HCT116 (cell line): ENCODE measurements at places on chromosomes 4 and X. TPM values are rescaled to one million over a fixed set of nuclear protein-coding genes. Genes with fewer than 3 reads are reported as not detected.

- no peak for DNase-seq
These were observed 409.7 kb downstream of the GLUD2 start for GRCh38 chrX:121457096-121457495.

DNA sequence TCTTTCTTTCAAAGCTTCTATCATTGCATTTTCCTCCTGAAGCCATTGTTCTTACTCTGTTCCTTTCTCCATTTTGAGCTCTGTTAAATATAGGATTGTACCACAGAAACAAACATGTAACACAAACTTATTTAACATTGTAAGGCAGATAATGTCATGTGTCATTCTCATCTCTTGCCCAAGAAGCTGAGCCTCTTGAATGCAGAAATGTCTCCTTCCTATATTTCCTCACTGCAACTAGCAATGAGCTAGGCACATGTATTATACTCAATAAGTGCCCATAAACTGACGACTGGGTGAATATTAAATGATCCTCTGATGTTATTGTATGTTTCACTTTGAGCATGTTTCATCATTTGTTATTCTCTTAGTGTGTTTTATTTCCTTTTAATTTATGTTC is 56.7 kb upstream of the SLC7A11 start:
- DNase-seq = no peak

- no peak for DNase-seq
These were observed 714 bp downstream of the RTL3 start for GRCh38 chrX:78658414-78658813.

Gene HTN3
- total RNA-seq = not detected

DNA sequence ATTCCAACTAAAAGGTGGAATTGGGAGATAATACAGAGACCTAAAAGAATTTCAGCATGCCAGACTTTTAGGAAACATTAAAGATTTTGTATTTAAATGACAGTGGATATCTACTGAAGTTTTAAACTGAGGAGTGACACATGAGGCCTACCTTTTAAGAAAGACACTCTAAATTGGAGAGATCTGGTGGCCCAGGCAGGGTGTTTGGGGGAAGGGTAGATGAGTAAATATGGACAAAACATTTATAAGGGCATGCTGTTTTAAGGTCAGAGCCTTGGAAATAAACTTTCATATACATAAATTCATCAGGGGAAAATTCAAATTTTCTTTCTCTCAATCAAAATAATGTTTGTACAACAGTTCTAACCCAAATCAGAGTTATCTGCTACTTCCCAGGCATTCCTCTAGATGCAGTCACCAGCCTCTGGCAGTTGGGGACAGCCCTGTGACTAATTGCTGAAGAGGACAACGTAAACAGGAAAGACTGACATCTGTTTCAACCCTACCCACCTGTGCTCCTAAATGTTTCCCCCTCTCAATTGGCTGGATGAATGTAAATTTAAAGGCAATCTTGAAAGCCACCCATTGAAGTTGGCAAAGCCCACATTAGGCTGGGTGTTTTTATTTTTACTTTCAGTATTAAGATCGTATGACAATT is 1646.9 kb upstream of the ADGRL3 start:
- no peak for DNase-seq

GRCh38 chr4:19399001-19399400 is 852.7 kb upstream of the SLIT2 start:
- no peak for DNase-seq

Gene RASL11B
- 0.34 TPM for total RNA-seq

DNA sequence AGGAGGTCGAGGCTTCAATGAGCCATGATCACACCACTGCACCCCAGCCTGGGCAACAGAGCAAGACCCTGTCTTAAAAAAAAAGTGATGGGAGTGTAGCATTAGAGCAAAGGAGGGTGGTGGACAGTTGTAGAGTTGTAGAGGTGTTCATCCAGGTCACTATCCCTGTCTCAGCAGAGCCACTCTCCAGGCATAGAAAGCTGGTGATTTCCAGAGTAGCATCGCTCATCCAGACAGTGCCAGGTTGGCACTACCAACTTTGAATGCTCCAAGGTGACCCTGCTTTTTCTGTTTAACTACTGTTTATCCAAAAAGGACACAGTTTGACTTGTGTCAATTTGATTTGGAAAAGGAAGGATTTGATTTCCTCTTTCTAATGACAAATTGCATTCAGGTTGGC is 147.3 kb downstream of the USP46 start:
- no peak for DNase-seq

- peak; percentile 51 for DNase-seq
These were observed 82.1 kb downstream of the SLC39A8 start for GRCh38 chr4:102263024-102263787.

Gene FOXR2
- not detected for total RNA-seq

DNA sequence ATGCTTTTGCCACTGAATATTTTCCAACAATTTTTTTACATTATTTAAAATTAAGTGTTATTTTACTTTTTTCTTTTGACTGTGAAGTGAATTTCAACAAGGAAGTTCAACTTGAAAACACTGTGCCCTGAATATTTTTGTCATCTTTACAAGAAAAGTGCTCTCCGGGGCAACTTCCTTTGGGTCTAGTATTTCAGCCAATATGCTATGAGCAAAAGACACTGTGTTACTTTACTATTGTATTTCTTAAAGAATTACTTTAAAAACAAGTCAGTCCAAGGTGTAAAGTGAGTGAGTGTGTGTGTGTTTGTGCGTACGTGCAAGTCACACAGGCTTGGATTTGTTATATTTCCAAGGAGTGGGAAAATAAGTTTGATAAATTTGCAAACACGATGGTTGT is 7.6 kb upstream of the USP53 start:
- DNase-seq = no peak

DNA sequence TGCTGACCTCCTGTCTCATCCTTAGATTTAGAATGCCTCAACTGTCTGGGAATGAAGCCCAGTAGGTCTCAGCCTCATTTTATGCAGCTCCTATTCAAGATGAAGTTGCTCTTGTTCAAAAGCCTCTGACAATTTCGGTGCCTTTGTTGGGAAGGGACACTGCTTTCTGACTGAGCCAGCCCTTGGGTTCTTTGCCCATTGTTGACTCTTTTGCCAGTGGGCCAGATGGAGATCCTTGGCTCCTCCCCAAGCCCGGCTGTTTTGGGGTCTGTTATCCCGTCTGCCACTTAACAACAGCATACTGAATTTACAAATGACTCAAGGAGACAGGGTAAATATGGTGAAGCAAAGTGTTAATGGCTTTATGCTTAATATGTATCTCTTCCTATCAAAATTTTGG is 58.3 kb upstream of the PRKX start:
- DNase-seq = no peak

DNA sequence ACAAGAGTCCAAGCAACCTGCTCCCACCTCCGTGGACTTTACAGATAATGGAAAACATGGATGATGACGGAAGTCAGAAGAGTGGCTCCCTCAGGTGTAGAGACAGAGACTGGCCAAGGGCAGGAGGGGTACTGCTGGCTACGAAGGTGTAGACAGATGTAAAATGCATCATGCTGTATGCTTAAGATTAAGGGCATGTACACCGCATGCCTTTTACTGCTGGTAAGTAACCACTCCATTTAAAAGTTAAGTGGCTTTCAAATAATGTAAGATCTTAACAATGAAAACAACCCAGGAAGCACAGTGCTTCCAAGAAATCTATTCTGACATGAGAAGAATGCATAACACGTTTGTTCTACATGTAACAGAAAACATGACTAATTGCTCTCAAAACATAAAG is 76.9 kb upstream of the FAM9B start:
- DNase-seq = no peak

- no peak for DNase-seq
These were observed 1.5 kb upstream of the FAM193A start for GRCh38 chr4:2534904-2535375.

- no peak for DNase-seq
These were observed 620.0 kb downstream of the ANKRD50 start for GRCh38 chr4:124092541-124092984.

GRCh38 chr4:146585761-146586333 is 52.8 kb upstream of the POU4F2 start:
- no peak for DNase-seq

Gene CYBB
- total RNA-seq = 0.59 TPM
